ENCODE measurements at places on chromosomes 7 and 10. TPM values are rescaled to one million over a fixed set of nuclear protein-coding genes. Genes with fewer than 3 reads are reported as not detected.

- DNase-seq = no peak
Observed at GRCh38 chr10:77016278-77016815, 621.3 kb downstream of the KCNMA1 start.

DNA sequence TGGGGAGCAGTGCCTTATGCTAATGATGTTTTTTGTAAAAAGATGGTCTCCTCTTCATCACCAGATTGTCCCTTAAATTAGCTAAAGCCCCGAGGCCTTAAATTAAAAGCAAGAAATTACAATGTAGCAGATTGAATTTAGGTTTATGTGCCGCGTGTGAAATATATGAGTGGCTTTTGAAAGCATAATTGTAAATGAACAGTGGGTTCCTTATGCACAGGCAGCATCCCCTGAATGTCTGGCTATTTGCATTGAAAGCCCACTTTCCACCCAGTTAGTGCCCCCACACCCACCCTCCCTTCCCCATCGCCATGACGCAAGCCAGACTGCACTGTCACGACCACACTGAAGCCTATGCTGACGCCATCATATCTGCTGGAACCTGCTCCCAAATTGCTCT, 62.4 kb upstream of the SORCS3 start:
- no peak for DNase-seq

DNA sequence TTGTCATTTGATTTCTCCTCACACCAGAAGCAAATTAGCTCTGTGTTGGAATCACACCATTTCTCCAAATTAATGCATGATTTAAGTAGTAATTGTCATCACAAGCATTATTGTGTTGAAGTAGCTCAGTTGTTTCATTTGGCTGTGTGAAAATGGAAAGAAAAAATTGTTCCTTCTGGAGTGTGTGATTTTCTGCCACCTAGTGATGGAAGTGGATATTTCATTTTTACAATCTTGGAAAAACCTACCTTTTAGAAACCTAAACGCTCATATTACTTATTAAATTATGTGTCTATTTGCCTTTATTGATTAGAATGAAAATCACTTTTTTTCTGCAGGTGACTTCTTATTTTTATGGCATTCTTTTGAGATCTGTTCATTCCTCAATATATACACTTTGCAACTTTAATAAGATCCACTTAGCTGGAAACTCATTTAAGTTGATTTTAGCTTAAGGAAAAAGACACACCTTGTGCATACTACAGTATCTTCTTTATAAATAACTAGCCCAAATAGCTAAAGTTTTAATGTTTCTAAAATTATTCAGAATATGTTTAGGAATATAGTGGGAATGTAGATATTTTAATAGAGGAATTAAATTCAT, 50.0 kb downstream of the SRI start:
- no peak for DNase-seq

- no peak for DNase-seq
Observed at GRCh38 chr10:49651917-49652316, 27.5 kb upstream of the C10orf53 start.

DNA sequence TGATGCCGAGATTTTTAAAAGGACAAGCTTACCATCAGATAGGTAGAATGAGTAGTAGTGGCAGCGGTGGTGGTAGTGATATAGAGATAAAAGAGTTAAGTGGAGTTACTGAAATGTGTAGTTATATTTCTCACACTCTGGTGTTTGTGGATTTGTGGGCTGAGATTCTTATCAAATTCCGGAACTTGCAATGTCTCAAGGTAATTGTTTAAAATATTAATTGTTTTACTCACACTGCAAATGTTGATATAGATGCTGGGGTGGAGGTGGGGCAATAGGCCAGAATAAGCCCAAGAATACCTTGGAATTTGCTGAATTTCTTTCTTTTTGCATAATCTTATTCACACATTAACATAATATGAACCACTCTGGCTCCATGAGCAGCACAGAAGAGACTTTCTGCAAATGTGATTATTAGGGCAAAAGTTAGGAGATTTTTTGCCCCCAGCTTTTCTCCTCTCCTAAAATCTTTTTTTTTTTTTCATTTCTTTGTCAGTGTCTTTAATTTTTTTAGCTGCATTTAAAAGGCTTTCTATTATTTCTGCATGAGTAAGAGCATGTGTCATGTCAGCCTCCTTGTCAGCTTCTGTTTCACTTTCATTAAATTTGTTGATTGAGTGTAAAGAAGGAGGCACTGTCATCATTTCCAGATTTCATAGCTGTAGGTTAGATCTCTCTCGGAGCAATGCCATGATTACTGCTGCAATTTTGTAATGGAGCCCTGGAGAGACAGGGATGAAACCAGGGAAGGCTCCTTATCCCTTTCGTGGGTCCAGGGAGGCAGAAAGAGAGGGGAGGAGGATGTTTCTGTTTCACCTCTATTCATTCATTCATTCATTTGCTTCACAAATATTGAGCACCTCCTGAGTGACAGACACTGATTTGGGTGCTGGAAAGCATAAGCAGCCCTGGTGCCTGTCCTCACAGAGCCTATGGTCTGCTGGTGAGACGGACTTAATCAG, 13.1 kb upstream of the SGMS1 start:
- DNase-seq = peak; percentile 15

- DNase-seq = no peak
Observed at GRCh38 chr7:137254766-137255165, 88.8 kb downstream of the PTN start.

Gene PON3
- 0.69 TPM for polyA plus RNA-seq

All from mammary epithelial cell (primary cell).